MV-4-11 (cell line): ENCODE measurements at places on chromosomes 12 and 14.

DNA sequence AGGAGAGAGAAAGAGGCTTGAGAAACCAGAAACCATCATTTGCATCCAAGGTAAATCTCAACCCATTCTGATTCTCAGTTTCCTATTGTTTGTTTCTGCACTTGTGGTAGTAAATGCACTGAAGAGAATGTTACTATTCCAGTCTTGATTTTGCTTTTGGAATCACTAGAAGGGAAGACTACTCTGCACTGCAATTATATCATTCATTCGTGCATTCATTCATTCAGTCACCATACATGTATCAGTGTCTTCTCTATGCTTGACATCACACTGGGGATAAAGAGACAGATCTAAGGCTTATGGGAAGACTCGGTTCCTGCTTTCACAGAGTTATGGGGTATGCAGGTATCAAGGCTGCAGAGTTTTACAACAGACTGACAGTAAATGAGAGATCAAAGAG lies 90.3 kb upstream of the EGLN3 start:
- DNase-seq, result no peak

DNA sequence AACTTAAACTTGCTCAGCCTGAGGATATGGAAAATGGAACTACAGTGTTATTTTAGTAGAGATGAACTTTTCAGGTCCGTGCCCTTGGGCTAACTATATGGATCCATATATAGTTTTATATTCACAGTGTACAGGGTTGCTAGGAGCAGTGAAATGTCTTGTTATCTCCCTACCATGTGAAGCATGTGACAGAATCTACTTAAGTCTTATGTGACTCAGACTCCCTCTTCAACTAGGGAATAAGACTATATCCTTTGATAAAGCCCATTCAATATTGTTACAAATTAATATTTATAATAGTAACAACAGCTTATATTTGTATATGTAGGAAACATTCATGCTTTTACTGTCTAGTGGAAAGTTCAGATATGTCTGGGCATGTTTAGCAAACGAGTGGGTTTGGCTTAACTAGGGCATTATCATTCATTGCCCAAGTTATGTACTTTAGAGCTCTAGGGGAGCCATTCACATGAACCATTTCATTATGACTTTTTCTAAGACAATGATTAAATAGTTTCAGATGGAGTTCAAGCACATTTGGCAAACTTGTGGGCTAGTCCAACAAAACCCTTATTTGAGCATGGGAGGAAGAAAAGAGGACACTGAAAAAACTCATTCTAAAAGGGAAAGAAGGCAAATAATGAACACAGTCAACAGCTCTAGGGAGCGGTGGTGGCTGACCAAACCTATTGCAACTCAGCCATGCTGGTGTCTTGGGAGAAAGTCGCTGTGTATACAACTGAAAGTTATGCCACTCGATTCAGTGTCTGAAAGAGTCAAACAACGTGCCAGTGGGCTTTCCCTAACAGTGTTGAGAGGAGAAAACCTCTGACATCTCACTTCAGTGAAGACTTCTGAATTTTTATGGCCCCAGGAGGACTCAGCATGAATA lies 305.9 kb upstream of the G2E3 start:
- no peak for DNase-seq

- no peak for DNase-seq
Observed at GRCh38 chr14:92866901-92867865, 55.8 kb upstream of the CHGA start.

GRCh38 chr12:5688226-5688625 lies 256.3 kb downstream of the NTF3 start:
- no peak for DNase-seq

GRCh38 chr14:22400655-22401259 lies 188.3 kb downstream of the DAD1 start:
- no peak for DNase-seq

GRCh38 chr14:98417001-98417400 lies 855.0 kb downstream of the BCL11B start:
- no peak for DNase-seq
